ENCODE measurements at places on chromosomes 2 and 18. TPM values are rescaled to one million over a fixed set of nuclear protein-coding genes. Genes with fewer than 3 reads are reported as not detected.

- DNase-seq = no peak
- H3K4me1 ChIP-seq = no peaks in the 10 kb centered on the region
These were observed 1045.3 kb downstream of the TSN start for GRCh38 chr2:122800781-122801180.

CCDC68 gene
- not detected for total RNA-seq

- no peak for DNase-seq
- H3K27ac ChIP-seq = peak overlapping the region; percentile 28
- no peak overlapping the region for H3K4me3 ChIP-seq
- peaks cover 17% of the 10 kb centered on the region for H3K4me1 ChIP-seq
- H3K36me3 ChIP-seq = no peaks in the 10 kb centered on the region
These were observed 279.0 kb upstream of the STON1 start for GRCh38 chr2:48250943-48251342.

GRCh38 chr18:23877371-23877770 is 137.2 kb upstream of the TTC39C start:
- H3K4me3 ChIP-seq = no peak overlapping the region
- H3K36me3 ChIP-seq = no peaks in the 10 kb centered on the region
- DNase-seq = no peak
- no peaks in the 10 kb centered on the region for H3K27me3 ChIP-seq

GKN1 gene
- total RNA-seq = not detected

DNA sequence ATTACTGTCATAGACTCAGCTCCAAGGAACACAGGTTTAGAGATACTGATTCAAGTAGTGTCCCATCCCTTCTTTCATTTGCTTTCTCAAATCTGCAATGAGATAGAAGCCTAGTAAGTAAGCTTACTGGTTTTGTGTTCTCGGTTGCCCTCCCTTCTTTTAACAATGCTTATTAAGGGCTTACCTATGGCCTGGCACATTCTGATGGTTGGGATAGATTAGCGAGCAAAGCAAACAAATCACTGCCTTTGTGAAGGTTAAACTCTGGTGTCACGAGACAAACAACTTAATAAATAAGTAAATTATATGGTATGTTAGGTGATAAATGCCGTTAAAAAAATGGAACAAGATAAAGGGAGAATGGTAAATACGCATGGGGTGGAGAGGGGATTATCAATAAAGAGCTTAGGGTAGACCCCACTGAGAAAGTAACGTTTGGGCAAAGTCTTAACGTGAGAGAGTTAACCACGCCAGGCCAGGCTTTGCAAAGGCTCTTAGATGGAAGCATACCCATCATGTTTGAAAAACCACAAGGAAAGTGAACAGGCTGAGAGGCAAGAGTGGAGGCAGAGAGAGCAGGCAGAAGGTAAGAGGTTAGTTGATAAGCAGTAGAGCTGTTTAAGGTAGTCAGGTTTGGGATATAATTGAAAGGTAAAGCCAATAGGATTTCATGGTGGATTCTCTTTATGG is 31.0 kb downstream of the EIF2AK3 start:
- no peak overlapping the region for H3K4me3 ChIP-seq
- no peaks in the 10 kb centered on the region for H3K27me3 ChIP-seq
- H3K4me1 ChIP-seq = peaks cover 21% of the 10 kb centered on the region
- H3K27ac ChIP-seq = no peak overlapping the region

All from activated naive CD4-positive, alpha-beta T cell treated with anti-CD3 and anti-CD28 coated beads for 36 hours (primary cell).